Retina (tissue), 1 donor: ENCODE measurements at places on chromosomes 1 and 21.

- DNase-seq: no peak
Measured at GRCh38 chr1:192627901-192628300, 8.0 kb upstream of the RGS13 start.

DNA sequence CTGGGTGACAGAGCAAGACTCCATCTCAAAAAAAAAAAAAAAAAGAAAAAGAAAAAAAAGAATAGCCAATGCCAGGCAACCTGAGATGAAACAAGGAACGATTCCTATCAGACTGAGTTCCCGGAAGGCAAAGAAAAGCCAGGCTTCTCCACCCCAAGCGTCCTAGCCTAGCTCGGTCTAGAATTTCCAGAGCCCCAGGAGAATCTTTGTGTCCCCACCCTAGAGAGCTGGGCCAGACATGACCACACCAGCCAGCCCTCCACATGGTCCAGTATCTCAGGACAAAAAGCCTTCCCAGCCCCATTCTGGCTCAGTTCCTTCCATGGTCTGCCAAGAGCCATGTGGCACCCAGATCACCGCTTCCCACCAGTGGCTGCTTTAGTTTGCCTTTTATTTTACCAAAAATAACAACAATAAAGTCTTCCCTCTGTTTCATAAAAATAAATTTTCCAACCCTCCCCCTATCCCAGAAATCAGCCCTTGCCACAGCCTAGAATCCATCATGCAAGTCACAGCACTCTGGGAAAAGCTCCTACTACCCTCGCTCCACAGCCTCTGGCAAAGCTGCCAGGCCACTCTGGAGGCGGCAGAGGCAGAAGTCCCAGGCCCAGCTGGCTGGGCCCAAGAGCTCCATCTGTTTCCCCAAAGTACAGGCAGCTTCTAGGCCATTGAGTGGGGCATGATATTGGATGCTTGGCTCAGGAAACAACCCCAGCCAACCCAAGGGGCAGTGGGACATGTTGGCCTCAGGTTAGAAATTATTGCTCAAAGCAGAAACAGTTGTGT is 3.5 kb upstream of the MKNK1 start:
- DNase-seq: no peak

DNA sequence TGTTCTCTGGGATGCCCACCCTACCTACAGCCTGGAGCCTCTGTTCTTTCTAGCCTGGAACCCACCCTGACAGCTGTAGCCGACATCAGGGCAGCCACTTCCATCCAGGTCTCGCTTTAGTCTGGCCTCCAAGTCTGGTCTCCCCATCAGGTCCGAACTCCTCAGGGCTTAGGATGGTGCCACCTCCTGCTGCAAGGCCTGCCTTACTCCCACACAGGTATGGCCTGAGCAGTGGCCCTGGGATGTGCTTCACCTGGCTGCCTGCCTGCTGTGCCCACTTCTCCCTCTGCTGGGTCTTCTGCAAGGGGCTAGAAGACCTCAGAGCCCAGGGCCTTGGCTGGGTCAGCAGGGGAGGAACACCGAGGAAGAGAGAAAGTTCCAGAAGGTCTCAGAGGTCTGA is 35.7 kb upstream of the MAGOH start:
- DNase-seq: no peak

DNA sequence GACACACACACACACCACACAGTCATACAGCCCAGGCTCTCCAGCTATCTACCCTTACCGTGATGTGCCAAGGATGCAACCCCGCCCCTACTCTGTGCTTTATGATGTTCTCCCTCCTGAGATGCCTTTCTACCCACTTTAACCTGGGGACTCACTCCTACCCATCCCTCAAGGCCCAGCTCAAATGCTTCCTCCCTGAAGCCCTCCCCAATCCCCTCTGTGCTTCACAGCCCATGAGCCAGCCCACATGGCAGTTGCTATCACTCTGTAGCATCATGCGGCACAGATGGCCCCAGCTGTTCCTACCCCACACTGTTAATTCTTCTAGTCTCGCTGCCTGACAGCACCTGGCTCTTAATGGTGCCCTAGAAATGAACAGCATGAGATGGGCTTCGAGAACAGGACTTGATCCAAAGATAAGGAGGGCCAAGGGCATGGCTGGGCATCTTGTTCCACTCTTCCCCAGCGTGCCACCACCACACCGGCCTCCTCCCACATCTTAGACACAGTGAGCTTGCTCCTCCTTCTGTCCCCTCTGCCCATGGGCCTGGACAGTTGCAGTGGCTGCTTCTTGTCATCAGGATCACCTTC is 109.8 kb downstream of the GLIS1 start:
- no peak for DNase-seq

GRCh38 chr1:57041901-57042300 is 76.1 kb upstream of the C8B start:
- DNase-seq: no peak

DNA sequence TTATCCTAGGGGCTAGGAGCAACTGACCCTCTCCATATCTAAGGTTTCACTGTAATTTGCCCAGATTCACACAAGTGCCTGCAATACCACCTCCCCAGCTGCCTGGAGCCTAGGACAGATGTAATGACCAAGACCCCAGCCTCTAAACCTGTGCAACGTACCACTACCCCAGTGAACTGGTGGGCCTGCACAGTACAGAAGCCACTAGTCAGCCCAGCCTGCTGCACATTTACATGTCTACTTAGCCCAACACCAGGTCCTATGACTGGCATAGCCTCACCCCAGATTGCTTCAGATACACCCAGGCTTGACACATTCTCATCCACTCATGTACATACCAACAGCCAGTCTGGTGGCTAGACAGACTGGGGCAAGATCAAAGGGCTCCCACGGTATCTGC is 1336.6 kb downstream of the BRINP3 start:
- no peak for DNase-seq

- DNase-seq: no peak
Measured at GRCh38 chr1:234999513-234999940, 129.1 kb downstream of the TOMM20 start.

- peak; percentile 66 for DNase-seq
Measured at GRCh38 chr1:25774921-25775771, 24.8 kb upstream of the SELENON start.

- DNase-seq: no peak
Measured at GRCh38 chr1:104593413-104594187, 843.9 kb downstream of the AMY1C start.

DNA sequence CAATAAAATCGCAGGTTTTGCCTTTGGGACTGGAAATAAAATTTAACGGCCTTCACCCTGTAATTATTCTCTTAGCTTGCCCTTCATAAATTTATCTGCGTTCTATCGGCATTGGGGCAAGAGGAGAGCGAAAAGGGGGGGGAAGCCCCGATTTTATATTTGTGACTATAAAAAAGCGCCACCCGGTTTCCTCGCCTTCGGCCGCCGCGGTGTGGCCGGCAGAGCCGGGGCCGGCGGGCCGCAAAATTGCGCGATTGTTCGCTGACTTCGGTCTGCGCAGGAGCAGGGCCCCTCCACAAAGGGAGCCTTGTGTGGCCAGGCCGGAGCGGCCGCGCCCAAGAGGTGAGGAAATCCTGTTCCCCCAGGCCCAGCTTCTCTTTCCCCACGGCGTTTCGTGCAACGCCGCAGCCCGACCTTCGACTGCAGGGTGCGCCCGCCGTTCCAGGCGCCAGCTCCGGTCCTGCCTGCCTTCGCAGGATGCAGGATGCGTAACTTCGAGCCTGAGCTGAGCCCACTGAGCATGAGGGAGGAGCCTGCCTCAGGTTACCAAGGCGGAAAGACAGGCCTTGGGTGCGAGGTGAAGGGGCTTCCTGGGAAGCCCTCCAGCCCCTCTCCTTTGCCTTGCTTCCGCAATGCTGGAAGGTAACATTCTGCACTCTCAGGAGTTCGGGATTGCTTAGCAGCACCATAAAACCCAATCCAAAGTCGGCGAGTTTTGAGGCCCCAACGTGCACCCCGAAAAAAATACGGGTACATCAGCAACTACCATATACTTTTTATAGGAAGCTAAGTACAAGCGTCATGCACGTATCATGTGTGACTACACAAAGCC is 4.9 kb upstream of the TBX15 start:
- peak; percentile 82 for DNase-seq

DNA sequence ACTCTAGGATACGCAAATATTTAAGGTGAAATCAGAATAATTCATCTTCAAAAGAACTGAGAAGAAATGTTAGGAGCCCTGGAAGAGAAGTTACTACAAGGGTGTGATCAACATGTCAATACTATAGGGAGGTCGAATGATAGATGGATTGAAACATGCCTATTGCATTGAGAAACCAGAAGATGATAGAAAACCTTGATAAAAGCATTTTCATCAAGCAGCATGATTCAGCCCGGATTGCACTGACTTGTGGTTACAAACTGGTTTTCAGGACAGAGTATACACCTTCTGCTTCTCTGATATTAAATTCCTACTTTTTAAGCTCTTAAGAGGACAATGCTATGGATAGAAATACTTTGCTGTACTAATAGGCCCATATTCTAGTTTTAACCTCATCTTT is 164.2 kb downstream of the FMN2 start:
- no peak for DNase-seq

- DNase-seq: peak; percentile 45
Measured at GRCh38 chr1:2233997-2234761, 6.1 kb downstream of the SKI start.

DNA sequence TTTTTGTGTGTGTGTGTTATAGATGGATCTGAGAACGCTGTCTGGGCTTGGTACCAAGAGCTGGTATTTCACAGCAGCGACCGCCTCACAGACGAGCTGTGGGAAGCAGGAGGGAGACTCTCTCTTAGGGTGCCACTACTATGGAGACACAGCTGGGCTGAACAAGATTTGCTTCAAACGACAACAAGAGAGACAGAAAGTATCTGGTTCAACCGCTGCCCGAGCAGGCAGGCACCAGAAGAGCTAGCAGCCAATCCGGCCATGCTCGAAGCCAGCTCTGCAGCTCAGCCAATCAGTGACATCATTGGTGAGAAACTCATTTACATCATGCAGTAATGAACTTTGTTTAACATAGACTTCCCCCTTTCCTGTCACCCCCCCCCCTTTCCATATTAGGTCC is 341.3 kb downstream of the USP25 start:
- peak; percentile 6 for DNase-seq

- no peak for DNase-seq
Measured at GRCh38 chr1:85323770-85324169, 47.3 kb upstream of the BCL10 start.

DNA sequence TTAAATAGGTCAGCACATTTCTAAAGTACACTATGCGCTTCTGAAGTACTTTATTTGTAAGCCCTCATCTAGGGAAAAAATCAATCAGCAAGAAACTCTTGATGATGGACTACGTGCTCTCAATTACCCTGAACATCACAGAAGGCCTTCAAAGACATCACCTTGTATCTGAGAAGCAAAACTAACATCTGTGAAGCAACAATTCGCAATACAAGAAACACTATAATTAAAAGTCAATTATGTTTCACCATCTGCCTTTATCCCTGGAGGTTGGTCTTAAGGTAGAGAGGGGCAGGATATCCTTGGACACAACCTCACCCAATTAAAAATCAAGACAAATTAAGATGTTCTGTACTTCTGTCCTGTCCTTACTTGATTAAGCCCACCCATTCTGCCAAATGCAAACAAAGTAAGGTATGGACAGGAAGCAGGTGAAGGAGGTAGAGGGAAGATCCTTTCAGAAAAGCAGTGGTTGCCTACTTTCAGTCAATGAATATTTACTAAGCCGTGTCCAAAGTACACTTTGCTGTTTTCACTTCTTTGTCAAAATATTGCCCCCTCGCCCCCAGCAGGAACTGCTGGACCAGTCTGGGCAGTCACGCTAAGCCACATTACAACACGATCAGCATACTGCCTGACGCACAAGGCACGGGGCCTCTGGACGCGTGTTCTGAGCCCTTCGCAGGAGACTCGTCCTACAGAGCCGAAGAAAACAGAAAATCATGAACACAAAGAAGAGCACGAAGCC is 887 bp downstream of the SLC19A2 start:
- no peak for DNase-seq

GRCh38 chr1:111221633-111222291 is 5.8 kb upstream of the CHI3L2 start:
- no peak for DNase-seq

GRCh38 chr21:37861561-37861960 is 54.7 kb downstream of the KCNJ6 start:
- no peak for DNase-seq

DNA sequence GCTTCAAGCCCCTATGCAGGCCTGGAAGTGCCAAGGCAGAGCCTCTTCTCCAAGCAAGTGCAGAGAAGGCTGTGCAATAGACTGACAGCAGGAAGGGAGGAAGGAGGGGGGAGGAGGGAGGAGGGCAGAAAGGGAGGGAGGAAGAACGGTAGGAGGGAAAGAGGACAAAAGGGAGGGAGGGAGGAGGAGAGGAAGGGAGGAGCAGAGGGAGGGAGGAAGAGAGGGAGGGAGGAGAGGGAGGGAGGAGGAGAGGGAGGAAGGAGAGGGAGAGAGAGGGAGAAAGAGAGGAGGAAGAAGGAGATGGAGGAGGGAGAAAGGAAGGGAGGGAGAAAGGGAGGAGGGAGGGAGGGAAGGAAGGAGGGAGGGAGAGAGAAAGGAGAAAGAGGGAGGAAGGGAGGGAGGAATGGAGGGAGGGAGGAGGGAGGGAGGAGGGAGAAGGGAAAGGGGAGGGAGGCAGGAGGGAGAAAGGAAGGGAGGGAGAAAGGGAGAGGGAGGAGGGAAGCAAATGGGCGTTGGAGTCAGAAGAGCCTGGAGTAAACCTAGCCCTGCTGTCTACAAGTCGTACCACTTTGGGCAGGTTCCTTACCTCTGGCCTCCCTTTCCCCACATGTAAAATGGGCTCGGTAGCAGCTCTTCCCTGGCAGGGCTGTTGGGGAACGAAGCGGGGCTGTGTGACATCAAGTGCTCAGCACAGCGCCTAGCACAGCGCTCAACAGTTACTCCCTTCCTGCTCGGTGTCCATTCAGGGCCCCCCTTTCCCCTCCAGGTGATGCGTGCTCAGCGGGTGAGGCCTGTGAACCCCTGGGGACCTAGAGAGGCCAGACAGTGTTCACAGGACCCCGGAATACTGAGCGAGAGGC is 244.6 kb downstream of the NPHP4 start:
- DNase-seq: no peak

- no peak for DNase-seq
Measured at GRCh38 chr1:24155011-24155782, 12.3 kb upstream of the IL22RA1 start.

DNA sequence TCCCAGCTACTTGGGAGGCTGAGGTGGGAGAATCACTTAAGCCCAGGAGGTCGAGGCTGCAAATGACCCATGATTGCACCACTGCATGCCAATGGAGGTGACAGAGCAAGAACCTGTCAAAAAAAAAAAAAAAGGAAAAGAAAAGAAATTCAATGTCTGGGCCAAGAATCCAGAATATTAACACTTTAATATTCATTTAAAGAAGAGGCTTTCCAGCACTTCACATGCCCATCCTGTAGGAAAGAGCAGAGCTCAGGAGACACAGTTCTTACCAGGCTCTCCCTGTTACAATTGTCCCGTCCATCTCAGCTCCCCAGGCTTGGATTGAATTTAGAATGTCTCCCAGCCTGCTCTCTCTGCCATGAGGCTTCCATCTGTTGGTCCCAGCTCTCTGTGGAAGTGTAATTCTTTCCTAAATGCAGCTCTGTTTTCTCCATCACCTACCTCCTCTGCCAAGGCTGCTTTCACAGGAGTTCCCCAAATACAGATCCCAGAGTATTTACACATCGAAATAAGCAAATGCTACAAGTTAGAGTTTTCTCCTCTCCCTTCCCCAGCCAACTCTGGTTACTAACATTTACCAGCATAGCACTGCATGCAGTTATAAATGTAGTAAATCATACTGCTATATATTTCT is 116.6 kb upstream of the CDC42BPA start:
- no peak for DNase-seq

GRCh38 chr1:18597160-18598042 is 33.2 kb upstream of the PAX7 start:
- peak; percentile 80 for DNase-seq
